ENCODE measurements at places on chromosomes 12 and 14.

GRCh38 chr14:36485773-36486172, 34.3 kb downstream of the NKX2-1 start:
- DNase-seq, result no peak

DNA sequence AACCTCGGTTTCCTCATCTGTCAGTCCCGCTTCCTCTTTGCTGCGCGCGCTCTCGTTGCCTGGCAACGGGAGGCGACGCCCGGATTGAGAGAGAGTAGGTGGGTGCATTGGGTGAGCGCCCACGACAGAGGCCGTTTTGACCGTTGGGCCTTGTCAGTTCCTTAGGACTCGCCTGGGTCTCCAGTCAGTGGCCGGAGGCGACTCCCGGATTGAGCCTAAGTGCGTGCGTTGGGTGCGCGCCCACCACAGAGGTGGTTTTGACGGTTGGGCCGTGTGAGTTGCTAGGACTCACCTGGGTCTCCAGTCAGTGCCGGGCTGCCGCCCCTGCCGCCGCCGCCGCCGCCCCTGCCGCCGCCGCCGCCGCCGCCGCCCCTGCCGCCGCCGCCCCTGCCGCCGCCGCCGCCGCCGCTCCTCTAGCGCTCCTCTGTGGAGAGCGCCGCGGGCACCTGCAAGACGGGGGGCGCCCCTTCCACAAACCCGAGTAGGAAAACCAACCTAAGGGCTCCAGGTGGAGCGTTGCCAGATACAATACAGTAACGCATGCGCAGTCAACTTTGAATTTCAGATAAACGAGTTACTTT, 37.2 kb downstream of the APOBEC1 start:
- no peak for DNase-seq

- no peak for DNase-seq
These were observed 27.9 kb downstream of the TAOK3 start for GRCh38 chr12:118344829-118345228.

DNA sequence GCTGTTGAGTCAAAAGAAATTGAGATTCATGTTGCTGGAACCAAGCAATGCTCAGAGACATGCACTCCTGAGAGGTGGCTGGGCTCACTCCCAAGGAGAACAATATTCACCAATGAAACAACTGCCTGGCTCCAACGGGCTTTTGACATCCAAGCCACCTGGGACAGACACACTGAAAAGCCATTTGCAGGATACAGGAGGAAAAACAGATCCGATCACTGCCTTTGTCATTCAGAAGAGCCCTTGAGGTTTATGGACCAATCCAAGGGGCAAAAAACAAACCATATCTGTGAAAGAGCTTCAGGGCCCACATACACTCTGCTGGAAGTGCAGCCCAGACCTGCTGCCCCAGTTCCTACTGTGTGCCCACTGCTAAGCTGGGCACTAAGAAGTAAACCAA, 277.5 kb downstream of the NUAK1 start:
- DNase-seq, result no peak

GRCh38 chr12:119423285-119423684, 88.8 kb downstream of the CCDC60 start:
- no peak for DNase-seq

GRCh38 chr14:102777711-102778337, 575 bp downstream of the TRAF3 start:
- DNase-seq, result no peak

GRCh38 chr12:85016413-85016812, 19.7 kb downstream of the TSPAN19 start:
- DNase-seq, result no peak

DNA sequence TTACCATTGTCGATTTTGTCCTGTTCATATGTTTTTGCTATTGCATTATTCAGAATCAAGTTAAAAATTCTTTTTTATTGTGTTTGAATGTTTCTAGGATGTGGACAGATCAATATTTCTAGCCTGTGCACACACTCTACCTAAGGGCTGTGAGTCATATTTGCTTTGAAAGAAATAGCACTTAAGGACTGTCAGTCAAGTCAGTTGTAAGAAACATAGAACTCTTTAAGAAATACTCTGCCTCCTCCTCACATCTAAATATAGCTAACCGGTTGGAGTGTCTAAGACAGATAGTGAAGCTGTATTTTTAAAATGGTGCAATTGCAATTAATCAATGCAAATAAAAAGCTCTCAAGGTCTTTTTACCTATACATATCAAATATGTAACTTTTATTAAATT, 17.9 kb upstream of the MGST1 start:
- no peak for DNase-seq

DNA sequence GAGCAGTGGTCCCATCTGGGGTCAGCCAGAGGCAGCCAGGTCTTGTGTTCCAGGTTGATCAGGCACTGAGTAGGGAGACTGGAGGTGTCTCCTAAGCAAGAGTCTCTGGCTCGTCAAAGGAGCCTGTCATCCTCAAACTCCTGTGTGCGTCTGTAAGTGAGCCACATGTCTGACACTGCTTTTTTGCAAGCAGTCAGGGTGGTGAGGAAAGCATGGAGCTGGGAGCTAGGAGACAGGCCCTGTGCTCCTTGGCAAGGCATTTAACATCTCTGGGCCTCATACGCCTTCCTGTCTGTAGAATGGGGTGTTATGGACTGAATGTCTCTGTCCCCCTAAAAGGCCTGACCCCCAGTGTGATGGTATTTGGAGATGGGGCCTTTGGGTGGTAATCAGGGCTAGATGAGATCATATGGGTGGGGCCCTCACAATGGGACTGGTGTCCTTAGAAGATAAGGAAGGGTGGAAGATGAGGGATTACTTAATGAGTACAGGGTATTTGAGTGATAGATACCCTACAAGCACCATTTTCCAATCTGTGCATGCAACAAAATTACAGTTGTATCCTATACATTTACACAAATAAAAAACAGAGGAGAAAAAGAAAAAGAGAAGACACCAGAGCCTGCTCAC, 53.0 kb downstream of the ARL6IP4 start:
- DNase-seq, result no peak

DNA sequence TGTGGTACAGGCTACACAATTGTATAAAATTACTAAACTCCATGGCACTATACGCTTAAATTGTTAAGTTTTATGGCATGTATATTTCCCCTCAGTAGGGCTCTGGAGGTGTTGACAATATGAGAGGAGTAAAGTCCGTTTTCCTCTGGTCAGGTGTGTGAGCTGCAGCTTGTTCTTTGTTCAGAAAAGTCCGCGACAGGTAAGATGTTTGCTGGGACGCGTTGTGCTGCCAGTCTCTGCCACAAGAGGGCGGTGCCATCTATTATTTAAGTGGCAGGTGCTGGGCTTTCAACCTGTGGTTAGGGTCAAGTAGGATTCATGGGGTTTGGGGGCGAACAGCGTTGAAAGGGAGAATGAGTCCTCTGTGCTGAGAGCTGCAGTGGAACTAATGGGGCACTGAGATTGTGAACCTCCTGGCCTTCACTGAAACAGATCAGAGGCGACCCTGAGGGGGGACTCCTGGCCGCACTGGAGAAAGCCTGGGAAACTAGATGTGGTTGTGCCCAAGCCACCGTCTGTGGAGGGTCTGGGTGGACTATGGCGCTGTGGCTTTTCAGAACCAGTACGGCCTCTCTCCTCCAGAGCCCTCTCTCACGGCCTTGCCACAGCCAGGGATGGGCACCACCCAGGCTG, 179.0 kb downstream of the SLC15A4 start:
- no peak for DNase-seq

GRCh38 chr12:106265116-106265515, 17.3 kb upstream of the CKAP4 start:
- DNase-seq, result no peak

GRCh38 chr12:69389831-69390230, 30.3 kb downstream of the YEATS4 start:
- no peak for DNase-seq

- DNase-seq, result no peak
These were observed 5.2 kb downstream of the CMAS start for GRCh38 chr12:22051114-22051698.

DNA sequence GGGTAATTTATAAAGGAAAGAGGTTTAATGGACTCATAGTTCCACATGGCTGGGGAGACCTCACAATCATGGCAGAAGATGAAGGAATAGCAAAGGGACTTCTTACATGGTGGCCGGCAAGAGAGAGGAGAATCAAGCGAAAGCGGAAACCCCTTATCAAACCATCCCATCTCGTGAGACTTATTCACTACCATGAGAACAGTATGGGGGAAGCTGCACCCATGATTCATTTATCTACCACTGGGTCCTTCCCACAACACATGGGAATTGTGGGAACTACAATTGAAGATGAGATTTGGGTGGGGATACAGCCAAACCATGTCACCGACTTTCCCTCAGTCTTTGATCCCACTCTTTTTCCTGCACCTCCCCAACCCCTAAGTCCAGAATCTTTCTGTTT, 12.6 kb upstream of the CTDSP2 start:
- no peak for DNase-seq

- DNase-seq, result no peak
These were observed 196.3 kb downstream of the PPM1H start for GRCh38 chr12:62738616-62739015.

DNA sequence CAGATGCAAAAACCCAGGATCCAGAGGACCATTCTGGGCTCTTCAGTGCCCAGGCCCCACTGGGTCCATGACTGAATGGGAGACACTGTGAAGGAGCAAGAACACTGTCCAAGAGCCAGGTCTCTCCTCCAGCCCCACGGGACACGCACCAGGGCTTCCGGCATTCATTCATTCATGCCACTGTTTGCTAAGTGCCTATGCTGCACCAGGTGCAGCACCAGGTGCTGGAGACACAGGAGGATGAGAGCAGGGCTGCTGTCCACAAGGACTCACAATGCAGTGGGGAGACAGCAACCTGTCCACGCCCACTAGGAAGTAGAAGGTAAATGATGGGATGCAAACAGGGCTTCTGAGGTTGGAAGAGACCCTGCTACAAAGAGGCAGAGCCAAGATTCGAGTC, 20.4 kb downstream of the CLMN start:
- no peak for DNase-seq

DNA sequence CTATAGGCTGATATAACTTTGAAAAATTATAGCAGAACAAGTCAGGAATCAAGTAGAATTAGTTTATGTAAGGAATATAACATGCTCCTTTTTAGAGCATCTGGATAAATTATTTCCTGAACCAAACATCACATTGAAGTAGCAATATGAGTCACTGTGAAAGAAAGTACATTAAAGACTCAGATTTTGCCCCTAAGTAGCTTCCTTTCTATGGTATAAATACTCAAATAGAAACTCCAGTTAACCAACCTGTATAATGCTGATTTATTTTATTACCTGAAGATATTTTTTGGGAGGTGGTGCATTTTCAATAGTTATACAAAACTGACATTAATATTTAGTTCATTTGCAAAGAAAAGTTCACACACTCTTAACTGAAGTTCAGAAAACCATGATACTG, 312.1 kb downstream of the ITPR2 start:
- no peak for DNase-seq

DNA sequence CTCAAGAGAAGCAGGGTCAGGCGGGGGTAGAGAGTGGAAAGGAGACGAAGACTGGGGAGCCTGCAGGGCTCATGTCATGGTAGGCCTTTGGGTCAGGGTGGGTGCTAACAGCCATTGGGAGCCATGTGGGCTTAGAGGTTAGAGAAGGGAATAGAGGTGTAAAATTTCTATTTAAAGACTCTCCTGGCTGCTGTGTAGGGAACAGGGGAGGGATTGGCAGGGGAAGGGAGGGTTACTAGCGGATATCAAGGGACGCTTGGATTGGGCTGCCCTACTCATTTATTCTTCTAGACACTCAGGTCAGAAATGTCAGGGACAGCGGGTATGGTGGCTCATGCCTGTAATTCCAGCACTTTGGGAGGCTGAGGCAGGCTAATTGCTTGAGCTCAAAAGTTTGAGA, 18.2 kb downstream of the WSCD2 start:
- DNase-seq, result no peak

GRCh38 chr12:953776-954175, 4.3 kb upstream of the RAD52 start:
- no peak for DNase-seq

DNA sequence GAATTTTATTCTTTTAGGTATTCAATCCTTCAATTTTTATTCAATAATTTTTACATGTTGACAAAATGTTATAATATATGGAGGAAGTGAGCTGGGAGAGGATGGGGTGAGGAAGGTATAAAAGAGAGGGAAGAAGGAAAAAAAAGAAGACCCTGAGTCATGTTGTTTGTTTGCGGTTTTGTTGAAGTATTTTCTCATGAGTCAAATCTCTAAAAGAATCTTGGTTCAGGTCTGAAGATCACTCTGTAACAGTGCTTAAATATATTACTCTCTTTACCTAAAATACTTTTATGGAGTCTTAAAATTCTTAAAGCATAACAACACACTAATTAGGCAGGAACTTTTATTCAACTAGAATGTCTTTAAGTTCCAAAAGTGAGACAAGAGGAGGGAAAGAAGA, 489.6 kb upstream of the GARIN6 start:
- no peak for DNase-seq

DNA sequence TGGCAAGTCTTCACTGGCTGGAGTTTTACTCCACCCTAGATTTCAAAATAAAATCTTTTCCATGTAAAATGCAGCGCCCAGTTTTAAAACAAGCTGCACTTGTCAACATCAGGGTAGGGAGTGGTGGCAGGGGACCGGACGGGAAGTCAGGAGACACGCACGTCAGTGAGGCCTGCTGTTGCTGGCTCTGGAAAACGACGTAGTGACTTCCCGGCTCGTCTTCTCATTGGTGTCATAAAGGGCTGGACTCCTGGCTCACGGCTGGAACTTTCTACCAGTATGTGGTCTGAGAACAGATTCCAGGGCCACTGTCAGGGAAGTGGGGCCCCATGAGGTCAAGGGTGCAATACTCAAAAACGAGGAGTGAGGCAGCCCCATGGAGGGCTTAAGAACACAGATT, 64.2 kb upstream of the FOXN3 start:
- DNase-seq, result no peak

DNA sequence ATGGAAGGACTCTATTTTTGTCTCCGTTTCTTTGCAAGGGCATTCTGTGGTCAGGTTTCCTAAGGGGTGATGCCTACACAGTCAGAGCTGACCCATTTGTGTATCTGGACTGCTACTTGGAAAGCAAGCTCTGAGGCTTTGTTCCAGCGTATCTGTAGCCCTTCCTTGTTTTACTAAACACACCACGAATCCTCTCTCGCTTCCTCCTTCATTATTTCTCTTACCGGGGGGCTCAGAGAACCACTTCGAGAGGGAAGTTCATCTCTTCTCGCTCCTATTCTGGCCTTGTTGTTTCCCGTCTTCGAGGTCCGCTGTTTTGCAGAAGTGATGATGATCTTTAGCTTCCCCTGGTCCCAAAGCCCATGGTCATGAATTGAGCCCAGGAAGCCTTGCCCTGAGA, 164.7 kb downstream of the SSPN start:
- no peak for DNase-seq

DNA sequence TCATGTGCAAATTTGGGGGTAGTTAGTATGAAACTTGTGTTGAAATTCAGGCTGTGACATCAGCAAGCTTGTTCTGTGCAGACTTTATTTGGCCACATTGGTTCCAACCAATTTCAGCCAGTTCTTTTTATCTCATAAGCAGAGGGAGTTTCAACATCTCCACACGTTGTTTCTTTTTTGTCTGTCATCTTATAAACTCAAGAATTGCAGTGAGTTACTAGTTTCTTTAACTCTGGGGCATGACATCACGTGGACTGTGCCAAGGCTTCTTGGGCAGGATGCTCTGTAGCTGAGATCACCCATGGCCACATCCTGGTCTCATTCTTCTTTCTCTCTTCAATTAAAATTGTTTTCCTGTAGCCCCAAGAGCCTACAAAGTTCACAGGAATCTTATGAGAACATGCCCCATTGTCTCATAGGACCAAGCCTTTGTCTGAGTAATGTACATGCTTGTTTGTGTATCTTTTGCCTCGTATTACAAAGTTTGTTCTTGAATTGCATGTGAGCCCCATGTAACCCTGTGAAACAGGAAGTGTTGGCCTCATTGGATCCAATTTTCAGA, 982.0 kb upstream of the TMEM132C start:
- DNase-seq, result no peak

Measured in right renal cortex interstitium (tissue), 3 donors.